ENCODE measurements at places on chromosomes 11 and 22.

DNA sequence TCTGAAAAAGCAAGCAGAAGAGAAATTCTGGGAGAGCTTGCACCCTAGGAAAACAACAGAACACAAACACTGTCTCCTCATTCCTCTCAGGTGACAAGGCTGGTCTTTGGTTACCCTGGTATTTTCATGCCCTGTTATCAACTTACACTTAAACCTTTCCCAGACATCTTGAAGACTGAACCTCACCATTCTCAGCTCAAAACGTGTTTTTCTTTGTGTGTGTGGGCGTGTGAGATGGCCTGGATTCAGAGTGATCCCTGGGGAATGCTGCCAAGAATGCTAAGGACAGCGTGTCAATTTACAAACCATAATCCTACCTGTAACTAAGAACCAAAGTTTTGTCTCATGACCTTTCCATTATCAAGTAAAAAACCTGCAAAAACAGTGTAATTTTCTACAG, 33.3 kb downstream of the ELF5 start:
- DNase-seq = no peak

GRCh38 chr22:23591201-23591791, 11.2 kb upstream of the IGLL1 start:
- DNase-seq = peak; percentile 58

DNA sequence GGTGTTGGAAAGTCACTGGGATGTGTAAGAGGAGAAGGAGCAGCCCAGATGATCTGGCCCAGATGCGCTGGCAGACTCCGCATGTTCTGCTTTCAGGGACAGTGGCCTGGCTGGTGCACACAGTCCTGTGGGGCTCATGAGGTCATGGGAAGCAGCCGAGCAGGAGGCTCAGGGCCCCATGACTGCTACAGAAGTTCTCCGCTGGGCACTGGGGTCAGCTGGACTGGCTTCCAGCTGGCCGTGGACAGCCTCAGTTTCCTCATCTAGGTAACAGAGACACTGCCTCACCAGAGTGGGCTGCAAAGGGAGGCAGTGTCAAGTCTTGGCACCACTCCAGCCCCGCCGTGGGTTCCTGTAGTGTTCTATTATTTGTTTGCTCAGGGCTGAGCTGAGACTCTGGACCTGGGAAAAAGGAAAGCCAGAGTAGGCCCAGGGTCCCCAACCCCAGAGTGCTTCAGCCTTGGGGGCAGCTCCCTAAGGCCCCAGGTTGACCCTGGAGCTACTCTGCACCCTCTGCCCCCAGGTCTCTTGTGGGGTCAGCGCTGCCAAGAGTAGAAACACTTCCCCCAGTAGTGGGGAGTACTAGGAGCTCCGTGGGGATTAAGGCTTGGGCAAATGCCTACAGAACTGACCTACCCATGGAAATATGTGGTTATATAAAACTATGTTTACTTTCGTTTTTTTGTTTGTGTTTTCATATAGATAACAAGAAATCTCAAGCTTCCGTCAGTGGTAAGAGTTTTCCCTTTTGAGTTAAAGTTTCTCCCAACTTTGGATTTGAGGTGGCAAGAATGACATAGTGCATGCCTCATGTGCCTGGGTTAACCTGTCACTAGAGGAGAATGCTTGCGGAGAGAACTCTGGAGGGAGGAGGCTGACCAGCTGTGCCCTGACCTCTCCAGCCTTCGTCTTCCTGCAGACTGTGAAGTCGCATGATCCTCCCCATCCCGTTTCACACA, 45.3 kb downstream of the MED15 start:
- peak; percentile 92 for DNase-seq

DNA sequence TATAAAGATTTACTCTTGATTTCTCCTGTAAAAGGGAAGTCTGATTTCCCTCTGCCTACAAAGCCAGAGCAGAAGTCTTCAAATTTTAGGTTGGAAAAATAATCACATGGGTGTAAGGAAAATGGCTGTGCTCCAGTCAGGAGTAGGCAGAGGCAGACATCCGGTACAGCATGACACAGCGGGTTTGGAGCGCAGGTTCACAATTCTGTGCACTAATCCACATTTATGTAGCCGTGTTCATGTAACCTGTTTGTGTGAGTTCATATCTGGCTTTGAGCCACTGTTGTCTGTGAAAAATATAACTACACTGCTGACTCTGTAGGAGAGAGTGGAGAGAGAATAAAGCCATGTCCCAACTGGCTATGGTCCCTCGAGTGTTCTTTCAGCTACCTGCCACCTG, 248.0 kb downstream of the CASP12 start:
- DNase-seq = no peak

DNA sequence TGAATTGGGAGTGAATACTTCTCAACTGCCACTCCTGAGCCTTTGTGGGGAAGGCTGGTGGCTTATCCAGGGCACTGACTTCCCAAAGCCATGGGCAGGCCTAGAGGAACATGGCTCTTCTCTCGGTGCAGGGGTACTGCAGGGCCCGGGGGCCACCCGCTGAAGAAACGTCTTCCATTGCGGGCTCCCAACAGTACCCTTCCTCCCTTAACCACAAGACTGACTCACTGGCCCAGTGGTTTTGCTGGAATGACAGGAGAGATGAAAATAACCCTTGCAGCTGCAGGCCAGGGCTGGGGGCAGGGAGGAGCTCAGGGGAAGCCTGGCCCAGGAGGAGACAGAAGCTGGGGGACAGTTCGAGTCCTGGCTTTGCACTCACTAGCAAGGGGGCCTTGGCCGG, 13.5 kb downstream of the TXN2 start:
- DNase-seq = peak; percentile 93

DNA sequence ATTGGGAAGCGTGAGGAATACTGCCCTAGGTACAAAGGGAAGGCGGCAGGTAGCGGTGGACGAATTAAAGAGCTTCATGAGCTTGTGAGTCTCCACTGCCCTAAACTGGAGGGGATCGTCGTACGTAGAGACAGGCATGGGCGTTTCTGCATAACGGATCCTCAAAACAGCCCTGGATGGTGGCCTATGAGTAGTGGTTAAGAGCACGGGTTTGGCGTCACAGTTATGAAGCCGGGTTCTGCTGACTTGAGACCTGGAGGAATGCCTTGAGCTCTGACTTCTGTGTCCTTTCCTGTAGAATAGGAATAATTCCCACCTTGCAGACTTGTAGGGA, 335 bp downstream of the TMEM138 start:
- DNase-seq = peak; percentile 14

- DNase-seq = no peak
Measured at GRCh38 chr11:133997554-133997953, 40.8 kb upstream of the IGSF9B start.

- DNase-seq = no peak
Measured at GRCh38 chr11:3119141-3119821, 45.8 kb downstream of the OSBPL5 start.

- peak; percentile 53 for DNase-seq
Measured at GRCh38 chr11:10441091-10441490, 14.0 kb upstream of the AMPD3 start.

- no peak for DNase-seq
Measured at GRCh38 chr11:34194576-34195335, 89.3 kb downstream of the NAT10 start.

GRCh38 chr11:91136631-91137030, 913.8 kb upstream of the CHORDC1 start:
- DNase-seq = no peak

DNA sequence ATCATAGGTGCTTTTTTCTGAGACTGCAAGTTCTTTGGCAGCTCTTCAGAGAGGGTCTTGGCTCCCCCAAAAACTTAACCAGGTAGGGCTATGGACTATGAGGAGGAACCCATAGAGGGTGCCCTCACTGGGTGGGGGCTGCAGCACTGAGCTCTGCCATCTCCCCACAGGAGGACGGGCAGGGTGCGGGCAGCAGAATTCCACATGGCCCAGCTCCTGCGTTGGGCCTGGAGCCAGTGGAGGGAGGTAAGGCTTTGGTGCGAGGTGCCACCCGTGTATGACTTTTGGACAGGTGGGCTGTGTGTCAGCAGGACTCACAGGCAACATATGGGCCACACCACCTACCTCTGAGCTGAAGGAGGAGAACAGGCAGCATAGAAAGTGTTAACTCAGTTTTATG, 58.4 kb downstream of the PISD start:
- DNase-seq = no peak

DNA sequence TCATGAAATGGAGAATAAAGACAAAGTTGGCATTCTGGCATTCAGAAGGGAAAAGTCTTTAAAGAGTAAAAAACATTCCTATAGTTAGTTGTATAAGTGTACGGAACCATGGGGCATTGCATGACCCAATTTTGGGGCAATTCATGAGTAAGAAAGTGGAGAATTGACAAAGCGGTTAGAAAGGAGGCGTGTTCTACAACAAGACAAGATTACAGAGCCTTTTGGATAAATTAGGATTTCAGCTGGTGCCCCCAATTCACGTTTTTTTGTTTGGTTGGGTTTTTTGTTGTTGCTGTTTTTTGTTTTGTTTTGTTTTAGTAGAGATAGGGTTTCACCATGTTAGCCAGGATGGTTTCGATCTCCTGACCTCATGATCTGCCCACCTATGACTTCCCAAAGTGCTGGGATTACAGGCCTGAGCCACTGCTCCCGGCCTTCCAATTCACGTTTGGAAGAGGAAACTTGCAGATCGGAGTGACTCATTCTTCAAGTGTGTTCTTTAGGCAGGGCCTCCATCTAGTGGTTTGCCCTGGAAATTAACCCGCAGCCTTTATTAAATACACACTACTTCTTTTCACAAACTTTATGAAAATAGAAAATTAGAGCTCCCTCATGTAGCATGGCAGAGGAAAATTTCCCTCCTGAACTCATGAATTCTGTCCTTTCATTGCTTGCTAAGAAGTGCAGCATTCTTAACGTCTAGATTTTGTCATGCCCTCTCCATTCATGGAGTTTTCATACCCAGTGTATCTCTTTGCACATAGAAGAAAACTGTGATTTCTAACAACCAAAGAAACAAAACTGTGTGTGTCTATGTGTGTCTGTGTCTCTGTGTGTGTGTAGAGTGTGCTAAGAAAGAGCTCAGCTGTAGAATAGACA, 118.1 kb downstream of the BBOX1 start:
- peak; percentile 81 for DNase-seq

- DNase-seq = no peak
Measured at GRCh38 chr22:29636751-29637150, 33.3 kb downstream of the NF2 start.

GRCh38 chr11:120771551-120772060, 252.3 kb upstream of the TBCEL start:
- DNase-seq = no peak

Measured in muscle of back (tissue), 13 donors.